ENCODE measurements at places on chromosomes 12 and 14. TPM values are rescaled to one million over a fixed set of nuclear protein-coding genes. Genes with fewer than 3 reads are reported as not detected.

DNA sequence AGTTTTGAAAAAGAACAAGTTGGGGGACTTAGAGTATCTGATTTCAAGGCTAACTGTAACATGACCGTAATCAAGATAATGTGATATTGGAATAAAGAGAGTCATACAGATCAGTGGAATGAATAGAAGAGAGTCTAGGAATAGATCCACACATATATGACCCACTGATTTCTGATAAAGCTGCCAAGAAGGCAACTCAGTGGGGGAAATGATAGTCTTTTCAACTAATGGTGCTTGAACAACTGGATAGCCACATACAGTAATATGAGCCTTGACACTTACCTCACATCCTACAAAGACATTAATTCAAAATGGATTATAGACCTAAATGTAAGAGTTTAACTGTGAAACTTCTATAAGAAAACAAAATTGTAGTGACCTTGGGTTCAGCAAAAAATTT is 3.8 kb downstream of the PRKCH start:
- H3K4me1 ChIP-seq = peaks cover 25% of the 10 kb centered on the region
- H3K27me3 ChIP-seq = peaks cover 26% of the 10 kb centered on the region
- H3K4me3 ChIP-seq = no peak overlapping the region

DNA sequence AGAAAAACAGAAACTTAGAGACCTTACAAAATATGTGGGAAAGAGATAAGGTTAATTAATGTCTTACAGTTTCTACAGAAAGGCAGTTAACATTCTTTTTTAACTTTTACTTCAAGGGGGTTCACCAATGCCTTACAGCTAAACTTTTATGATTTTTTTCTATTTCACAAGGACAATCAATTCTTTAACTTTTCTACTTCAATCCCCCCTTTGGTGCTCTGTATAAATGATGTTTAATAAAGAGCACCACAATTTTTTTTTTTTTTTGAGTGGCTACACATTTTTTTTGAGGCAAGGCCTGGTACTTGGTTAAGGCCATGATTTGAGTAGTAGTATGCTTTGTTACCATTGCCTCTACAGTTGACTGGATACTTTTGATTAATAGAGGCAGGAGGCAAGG is 279.6 kb downstream of the PRKD1 start:
- no peak overlapping the region for H3K4me3 ChIP-seq
- H3K4me1 ChIP-seq = no peaks in the 10 kb centered on the region
- no peak overlapping the region for H3K27ac ChIP-seq
- no peaks in the 10 kb centered on the region for H3K27me3 ChIP-seq
- H3K36me3 ChIP-seq = no peaks in the 10 kb centered on the region
- DNase-seq = no peak

DNA sequence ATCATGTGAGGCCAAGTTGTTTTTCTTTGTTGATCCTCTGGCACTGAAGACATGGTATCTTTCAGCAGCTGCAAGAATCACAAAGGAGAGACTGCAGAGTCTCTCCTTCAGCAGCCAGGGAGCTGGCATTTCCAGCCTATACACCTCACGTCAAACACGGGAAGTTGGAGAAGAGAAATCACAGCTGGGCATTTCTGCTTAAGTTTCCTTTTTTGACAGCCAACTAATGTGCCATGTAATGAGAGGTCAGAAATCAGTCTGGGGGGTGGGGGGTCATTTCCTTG is 28.3 kb downstream of the PHLDA1 start:
- no peak overlapping the region for H3K4me3 ChIP-seq
- no peaks in the 10 kb centered on the region for H3K4me1 ChIP-seq
- no peaks in the 10 kb centered on the region for H3K36me3 ChIP-seq
- no peak overlapping the region for H3K27ac ChIP-seq

- H3K36me3 ChIP-seq = no peaks in the 10 kb centered on the region
- H3K4me3 ChIP-seq = no peak overlapping the region
- H3K27ac ChIP-seq = no peak overlapping the region
- no peaks in the 10 kb centered on the region for H3K4me1 ChIP-seq
- DNase-seq = no peak
Measured at GRCh38 chr14:51507511-51507905, 144.2 kb upstream of the FRMD6 start.

GRCh38 chr14:52837451-52837850 is 46.0 kb upstream of the GNPNAT1 start:
- H3K27me3 ChIP-seq = no peaks in the 10 kb centered on the region
- no peak overlapping the region for H3K27ac ChIP-seq
- no peak for DNase-seq
- no peak overlapping the region for H3K4me3 ChIP-seq

- no peaks in the 10 kb centered on the region for H3K4me1 ChIP-seq
- H3K36me3 ChIP-seq = no peaks in the 10 kb centered on the region
- H3K4me3 ChIP-seq = no peak overlapping the region
- no peak overlapping the region for H3K27ac ChIP-seq
Measured at GRCh38 chr12:13342971-13343370, 146.4 kb downstream of the EMP1 start.

- no peak overlapping the region for H3K4me3 ChIP-seq
- H3K36me3 ChIP-seq = no peaks in the 10 kb centered on the region
- no peaks in the 10 kb centered on the region for H3K4me1 ChIP-seq
Measured at GRCh38 chr12:88870000-88870737, 289.9 kb upstream of the KITLG start.

DNA sequence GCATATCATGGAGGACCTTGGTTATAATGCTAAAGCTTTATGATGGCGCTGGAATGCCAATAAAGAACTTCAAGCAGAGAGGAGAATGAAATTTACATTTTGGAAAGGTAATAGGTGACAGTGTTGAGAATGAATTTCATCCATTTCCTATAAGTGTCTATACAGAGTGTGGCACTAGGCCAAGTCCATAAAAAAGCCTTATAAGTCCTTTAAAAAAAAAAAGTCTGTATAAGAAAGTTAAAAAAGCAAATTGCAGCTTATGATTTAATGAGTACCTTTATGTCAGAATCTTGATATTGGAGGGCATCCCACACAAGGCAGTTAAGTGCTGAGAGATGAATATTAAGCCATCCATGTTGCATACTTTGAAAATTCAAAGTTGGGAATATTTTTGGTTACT is 62.4 kb downstream of the ATF7IP start:
- H3K4me1 ChIP-seq = no peaks in the 10 kb centered on the region
- H3K4me3 ChIP-seq = no peak overlapping the region

DNA sequence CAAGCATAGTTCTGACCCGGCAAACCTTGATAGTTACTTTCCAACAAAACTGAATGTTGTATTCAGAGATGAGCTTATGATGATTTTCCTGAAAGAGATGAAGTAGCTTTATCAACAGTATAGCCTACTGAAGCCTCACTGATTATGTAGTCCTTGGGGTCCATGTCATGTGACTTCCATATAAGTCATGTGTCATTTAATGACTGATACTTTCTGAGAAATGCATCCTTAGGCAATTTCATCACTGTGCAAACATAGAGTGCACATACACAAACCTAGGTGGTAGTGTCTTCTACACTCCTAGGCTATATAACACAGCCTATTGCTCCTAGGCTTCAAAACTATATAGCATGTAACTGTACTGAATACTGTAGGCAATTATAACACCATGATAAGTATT is 28.5 kb upstream of the TUBA1C start:
- H3K4me1 ChIP-seq = peaks cover 17% of the 10 kb centered on the region
- no peak overlapping the region for H3K27ac ChIP-seq
- H3K27me3 ChIP-seq = no peaks in the 10 kb centered on the region

DNA sequence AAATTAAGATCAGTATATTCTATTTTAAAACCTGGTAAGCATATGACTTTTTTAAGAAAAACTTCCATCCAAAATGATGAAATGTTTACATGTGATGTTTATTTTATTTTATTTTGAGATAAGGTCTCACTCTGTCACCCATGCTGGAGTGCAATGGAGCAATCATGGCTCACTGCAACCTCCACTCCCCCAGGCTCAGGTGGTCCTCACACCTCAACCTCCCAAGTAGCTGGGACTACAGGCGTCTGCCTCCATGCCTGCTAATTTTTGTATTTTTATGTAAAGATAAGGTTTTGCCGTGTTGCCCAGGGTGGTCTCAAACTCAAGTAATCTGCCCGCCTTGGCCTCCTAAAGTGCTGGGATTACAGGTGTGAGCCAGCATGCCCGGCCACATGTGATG is 141.8 kb downstream of the ZFP36L1 start:
- no peak overlapping the region for H3K4me3 ChIP-seq
- H3K27me3 ChIP-seq = no peaks in the 10 kb centered on the region
- peaks cover 3% of the 10 kb centered on the region for H3K36me3 ChIP-seq
- H3K27ac ChIP-seq = no peak overlapping the region

DNA sequence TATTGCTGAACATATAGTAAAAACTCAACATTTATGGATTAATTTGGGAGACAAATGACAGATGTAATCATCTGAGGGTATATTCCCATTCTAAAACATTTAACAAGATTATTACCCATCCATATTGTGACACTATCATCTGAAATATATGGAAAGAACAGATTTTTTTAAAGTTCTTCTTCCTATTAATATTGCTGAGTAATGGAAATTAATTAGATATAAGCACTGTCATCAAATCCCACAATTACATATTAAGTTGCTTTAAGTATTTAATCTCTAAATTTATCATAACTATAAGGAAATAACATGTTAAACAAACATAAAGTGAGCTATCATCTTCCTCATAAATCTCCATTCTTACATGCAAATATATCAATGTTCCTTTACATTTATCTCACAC is 22.0 kb downstream of the EML5 start:
- no peaks in the 10 kb centered on the region for H3K4me1 ChIP-seq
- H3K36me3 ChIP-seq = no peaks in the 10 kb centered on the region
- H3K4me3 ChIP-seq = no peak overlapping the region
- DNase-seq = no peak

- H3K36me3 ChIP-seq = no peaks in the 10 kb centered on the region
- no peak for DNase-seq
- H3K27me3 ChIP-seq = no peaks in the 10 kb centered on the region
- no peaks in the 10 kb centered on the region for H3K4me1 ChIP-seq
- H3K27ac ChIP-seq = no peak overlapping the region
Measured at GRCh38 chr12:82481954-82482353, 123.6 kb downstream of the METTL25 start.

GRCh38 chr12:65845751-65846537 is 21.7 kb downstream of the HMGA2 start:
- H3K4me3 ChIP-seq = no peak overlapping the region
- no peaks in the 10 kb centered on the region for H3K36me3 ChIP-seq
- H3K27ac ChIP-seq = no peak overlapping the region
- DNase-seq = no peak
- H3K27me3 ChIP-seq = no peaks in the 10 kb centered on the region
- H3K4me1 ChIP-seq = no peaks in the 10 kb centered on the region

DNA sequence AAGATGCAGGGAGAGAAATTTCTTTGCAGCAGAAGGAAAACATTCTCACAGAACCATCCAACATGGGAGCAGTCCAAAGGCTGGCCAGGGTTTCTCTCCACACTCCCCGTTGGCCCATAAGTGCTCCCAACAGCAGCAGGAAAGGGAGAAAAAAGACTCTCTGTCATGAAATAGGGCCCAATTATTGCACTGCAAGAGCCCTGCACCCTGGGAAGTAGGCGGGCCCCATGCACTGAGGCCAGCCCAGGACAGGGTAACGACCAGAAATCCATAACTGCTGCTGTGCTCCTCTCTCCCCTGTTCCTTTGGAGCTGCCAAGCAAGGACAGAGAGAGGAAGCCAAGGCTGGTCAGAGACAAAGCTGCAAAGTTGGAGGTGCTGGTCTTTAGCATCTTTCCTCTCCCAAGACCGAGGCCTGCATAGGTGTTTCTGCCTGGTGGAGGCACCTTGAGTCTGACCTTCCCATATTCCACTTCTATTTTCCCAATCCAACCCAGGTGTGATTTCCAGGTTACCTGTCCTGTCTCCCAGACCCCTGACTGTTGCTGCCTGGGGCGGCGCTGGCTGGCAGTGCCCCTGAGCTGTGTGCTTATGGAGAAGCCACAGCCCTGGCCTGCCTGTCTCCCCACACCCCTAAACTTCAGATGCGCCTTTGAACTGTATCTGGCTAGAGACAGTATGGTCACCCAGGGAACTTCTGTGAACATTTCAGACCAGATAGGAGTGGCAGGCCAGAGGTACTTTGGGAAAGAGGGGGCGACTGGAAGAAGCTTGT is 6.8 kb downstream of the GALNT16 start:
- no peaks in the 10 kb centered on the region for H3K36me3 ChIP-seq
- H3K4me1 ChIP-seq = peaks cover 5% of the 10 kb centered on the region
- H3K27me3 ChIP-seq = peaks cover 10% of the 10 kb centered on the region
- no peak for DNase-seq
- H3K4me3 ChIP-seq = no peak overlapping the region
- no peak overlapping the region for H3K27ac ChIP-seq

- DNase-seq = no peak
- H3K4me3 ChIP-seq = no peak overlapping the region
- H3K27ac ChIP-seq = no peak overlapping the region
- H3K27me3 ChIP-seq = no peaks in the 10 kb centered on the region
- H3K36me3 ChIP-seq = no peaks in the 10 kb centered on the region
- no peaks in the 10 kb centered on the region for H3K4me1 ChIP-seq
Measured at GRCh38 chr12:49121047-49121696, 10.0 kb downstream of the TUBA1B start.

Gene GTF2A1
- 45.1 TPM for total RNA-seq

Gene KRT77
- total RNA-seq = not detected

Gene TUBA1B
- 327 TPM for total RNA-seq

Gene CCDC197
- not detected for total RNA-seq

Gene SOCS2
- 1.3 TPM for total RNA-seq

Gene USP44
- total RNA-seq = 7.0 TPM

Gene TAS2R46
- total RNA-seq = 2.1 TPM

Gene IL26
- total RNA-seq = not detected

Gene PMEL
- 0.90 TPM for total RNA-seq

Gene DHRS2
- total RNA-seq = not detected

Gene CFAP54
- total RNA-seq = 0.24 TPM

Data from B cell (primary cell).